ENCODE measurements at places on chromosomes 12 and 14. TPM values are rescaled to one million over a fixed set of nuclear protein-coding genes. Genes with fewer than 3 reads are reported as not detected.
A peak's percentile ranks its signal among the peaks of the same experiment; 100 is the strongest.

GRCh38 chr12:66550626-66551025, 128.2 kb downstream of the GRIP1 start:
- DNase-seq: no peak

- no peak for DNase-seq
These were observed 326.5 kb downstream of the NAV3 start for GRCh38 chr12:78157199-78157598.

DNA sequence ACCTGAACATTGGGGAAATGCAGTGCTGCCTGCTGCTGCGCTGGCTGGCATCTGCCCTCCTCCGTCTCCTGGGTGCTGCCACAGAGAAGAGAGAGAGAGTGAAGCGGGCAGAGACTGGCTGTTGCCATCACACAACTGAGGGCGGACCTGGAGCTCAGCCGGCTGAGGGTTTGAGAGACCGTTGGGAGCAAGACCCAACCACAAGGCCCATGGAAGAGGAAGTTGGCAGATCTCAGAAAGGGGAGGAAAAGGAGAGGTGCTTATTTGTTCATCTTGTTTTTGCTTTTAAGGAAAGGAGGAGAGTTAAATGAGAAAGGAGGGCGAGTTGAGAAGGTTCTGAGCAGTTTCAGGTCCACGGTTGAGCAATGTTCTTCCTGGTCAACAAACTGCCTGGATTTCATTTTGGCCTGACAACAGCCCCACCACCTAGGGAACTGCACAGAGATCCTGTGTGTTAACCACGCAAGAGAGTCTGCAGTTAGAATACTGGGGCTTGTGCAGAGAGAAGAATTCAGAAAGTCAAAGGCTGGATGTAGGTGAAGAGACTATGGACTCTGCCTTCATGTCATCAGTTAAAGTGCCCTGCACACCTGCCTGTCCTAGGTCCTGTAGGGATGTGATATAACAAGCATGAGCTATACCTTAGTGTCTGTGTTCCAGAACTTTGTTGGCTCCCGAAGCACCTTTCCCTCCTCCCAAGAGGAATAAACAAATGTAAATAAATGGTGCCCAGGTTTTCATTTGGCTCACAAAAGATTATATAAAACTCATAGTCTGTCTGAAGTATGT, 124.6 kb downstream of the ETV6 start:
- DNase-seq: no peak

Gene GALNT9
- total RNA-seq: not detected

Gene OR4K17
- not detected for total RNA-seq

DNA sequence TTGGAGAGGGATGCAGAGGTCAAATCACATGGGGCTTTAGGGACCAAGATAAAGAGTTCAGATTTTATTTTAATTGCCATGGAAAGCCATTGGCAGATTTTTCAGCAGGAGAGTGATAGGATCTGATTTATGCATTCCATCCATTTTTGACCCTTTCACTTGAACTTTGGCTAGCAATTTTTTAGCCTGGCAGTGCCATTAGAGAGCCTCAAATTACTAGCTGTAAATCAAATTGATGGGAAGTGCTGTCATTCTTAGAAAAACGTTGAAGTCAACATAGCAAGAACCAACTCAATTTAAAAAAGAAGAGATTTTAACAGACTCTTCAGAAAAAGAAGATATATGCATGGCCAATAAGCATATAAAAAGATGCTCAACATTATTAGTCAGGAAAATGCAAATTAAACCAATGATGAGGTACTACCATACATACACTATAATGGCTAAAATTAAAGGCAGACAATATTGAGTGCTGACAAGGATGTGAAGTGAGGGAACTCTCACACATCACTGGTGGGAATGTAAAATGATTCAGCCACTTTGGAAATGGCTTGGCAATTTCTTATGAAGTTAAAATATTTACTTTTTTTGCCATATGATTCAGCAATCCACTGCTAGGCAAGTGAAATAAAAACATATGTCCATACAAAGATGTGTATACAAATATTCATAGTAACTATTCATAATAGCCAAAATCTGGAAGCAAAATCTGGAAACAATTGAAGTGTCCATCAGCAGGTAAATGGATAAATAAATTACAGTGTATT, 89.7 kb downstream of the PTCSC3 start:
- no peak for DNase-seq

Gene IFNG-AS1
- total RNA-seq: not detected

DNA sequence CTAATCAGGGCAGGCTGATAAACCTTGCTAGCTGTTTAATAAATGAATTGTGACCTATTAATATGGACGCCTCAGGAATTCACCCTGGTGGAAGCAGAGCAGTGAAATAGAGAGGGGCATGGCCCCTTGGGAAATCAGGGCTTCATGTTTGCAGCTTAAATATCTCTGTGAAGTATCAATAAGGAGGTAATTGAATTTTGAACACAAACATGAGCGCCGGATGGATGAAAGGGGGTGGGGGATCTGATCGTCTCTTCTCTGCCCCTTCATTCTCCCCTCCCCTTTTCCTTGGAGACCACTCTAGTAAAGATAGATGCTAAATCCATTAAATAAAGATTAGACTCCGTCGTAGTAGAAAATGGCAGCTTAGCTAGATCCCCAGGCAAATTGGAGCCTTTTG, 70.5 kb downstream of the LIN52 start:
- DNase-seq: no peak

GRCh38 chr12:50533203-50533584, 28.4 kb downstream of the DIP2B start:
- no peak for DNase-seq

Gene ADCY4
- total RNA-seq: 1.6 TPM

DNA sequence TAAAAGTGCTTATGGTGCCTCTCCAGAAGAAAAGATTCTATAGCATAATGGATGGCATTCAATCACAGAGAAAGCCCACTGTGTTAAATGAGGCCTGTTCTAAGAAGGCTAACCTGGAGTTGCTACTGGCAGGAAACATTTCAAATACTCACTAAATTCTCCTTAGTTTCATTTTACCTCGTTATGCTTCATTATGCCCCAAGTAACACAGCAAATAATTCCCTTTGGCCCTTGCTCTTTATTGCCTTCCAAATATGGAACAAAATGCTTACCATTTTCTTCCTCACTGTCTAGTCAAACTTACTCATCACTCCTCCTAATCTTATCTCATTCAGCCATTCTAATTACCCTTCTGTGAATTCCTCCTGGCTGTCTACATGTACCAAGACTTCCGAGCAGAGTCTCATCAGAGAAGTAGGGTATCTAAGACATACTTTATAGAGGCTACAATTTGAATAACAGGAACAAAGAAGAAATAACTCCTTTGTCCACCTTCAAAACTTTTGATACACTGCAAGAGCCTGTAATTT, 292.1 kb upstream of the CLEC14A start:
- DNase-seq: no peak

DNA sequence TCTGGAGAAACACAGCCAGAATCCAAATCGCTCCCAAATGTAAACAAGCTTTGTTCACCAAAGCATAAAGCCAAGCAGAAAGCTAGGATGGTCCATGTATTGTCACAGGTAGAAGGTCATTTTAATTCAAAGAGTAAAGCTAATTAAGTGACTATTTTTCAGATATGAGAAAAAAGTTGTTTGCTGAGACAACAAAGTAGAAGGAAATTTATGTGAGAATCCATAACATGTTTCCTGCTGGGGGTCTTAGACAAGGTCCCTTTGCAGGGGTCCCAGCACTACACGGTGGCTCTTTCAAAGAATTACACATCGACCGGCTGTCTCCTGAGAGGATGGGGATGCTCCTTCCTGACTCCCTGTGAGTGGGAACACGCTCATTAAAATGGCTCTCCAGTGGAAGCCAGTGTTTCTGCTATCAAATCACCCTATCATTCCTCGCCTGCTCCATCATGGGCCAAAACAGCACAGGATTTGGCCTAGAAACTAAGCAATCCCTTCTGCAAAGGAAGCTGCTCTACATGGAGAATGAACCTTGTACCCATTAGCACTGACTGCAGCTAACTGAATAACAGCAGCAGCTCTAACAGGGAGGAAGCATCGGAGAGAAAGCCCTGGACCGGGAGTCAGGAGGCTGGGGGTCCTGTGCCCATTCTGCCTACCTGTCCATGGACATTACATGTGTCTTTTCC, 175.3 kb downstream of the STXBP6 start:
- DNase-seq: no peak

- DNase-seq: peak; percentile 40
These were observed 762 bp downstream of the PPP2R5E start for GRCh38 chr14:63542231-63542999.

- DNase-seq: no peak
These were observed 1.6 kb downstream of the AMN1 start for GRCh38 chr12:31727192-31727591.

Gene MGP
- total RNA-seq: not detected

DNA sequence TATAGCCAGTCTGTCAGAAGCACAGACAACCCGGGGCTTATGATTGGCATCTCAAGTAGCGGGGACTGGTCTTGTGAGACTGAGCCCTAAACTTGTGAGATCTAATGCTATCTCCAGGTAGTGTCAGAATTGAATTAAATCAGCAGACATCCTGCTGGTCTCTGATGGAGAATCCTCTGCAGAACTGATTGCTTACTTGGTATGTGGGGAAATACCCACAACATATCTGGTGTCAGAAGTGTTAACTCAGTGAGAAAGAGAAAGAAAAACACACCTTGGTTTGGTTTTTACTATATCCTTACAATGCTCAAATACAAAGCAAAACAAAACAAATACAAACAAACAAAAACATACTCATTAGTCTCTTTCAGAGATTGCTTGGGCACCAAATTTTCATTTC, 10.0 kb downstream of the SEL1L start:
- no peak for DNase-seq

- DNase-seq: no peak
These were observed 576.8 kb upstream of the TMEM132C start for GRCh38 chr12:127690161-127690560.

DNA sequence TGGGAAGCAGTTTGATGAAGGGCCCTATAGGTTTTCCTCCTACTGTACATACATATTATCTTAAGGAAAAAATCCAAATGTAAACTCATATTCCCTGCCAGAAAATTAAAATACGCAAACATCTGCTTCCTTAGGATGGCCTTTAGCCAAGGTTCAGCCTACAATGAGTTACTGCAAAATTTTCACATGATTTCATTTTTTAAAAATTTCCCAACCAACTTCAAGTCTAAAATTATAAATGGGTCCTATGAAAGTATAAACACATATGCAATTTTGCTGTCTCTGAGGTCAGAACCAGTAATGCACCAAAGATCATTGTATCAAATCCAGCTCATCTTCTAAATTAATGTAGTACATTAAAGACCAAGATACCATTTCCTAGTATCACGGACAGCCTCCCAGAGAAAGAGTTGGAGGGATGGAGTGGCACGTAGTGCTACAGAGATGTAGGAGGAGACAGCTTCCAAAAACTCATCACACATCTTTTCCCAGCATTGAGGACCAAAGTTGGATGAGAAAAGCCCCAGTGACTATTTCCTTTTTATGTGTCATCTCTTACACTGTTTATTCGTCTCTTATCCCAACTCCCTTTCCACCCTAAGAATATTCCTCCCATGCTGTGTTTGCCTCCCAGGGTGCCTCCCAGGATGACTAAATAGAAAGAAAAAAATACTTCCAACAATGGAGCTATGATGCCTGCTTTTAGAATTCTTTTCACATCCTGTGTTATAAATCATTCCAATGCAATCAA, 92.3 kb upstream of the SLCO1C1 start:
- DNase-seq: no peak

- DNase-seq: peak; percentile 43
These were observed 259.5 kb upstream of the E2F7 start for GRCh38 chr12:77324763-77325468.

Gene RAN
- 1,473 TPM for total RNA-seq

DNA sequence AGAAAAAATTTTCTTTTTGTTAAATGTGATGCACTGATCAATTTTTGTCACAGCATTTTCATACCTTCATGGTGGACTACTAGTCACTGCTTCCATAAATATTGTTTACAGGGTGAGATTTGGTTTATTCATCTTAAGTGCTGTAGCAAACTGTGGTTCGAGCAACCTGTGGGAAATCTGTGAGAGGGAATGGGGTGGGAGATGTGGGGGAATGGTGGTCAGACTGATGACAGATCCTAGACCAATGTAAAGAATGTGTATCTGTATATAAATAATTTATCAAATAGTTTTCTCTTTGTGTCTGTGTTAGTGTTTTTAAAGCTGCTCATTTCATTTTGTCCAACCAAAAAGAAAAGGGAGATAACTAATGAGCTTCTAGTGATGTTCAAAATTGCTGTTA, 26.7 kb downstream of the CSRP2 start:
- no peak for DNase-seq

GRCh38 chr14:101171650-101172049, 268.1 kb upstream of the RTL1 start:
- no peak for DNase-seq

GRCh38 chr14:61950340-61950739, 188.1 kb downstream of the SNAPC1 start:
- no peak for DNase-seq

DNA sequence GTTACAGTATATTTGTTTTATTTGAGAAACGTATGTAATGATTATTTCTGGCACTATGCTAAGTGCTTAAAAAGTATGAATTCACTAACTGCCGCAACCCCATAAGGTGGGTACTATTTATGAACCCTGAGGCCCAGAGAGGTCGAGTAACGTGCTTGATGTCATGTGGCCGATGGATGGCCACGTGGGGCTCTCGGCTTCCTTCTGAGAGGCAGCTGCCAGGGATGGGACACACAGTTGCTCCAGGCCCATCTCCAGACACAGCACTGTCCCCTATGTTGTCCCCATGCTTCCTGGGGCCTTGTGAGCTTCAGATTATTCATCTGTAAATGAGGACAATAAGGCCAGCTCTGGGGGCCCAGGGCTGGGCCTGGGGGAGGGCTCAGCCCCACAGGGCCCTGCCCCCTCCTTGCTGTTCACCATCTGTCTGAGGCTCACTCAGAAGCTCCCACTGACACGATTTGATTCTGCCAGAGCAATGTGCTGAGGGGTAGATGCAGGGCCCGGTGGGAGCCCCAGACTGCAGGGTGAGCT, 115.0 kb downstream of the CALM1 start:
- DNase-seq: no peak

DNA sequence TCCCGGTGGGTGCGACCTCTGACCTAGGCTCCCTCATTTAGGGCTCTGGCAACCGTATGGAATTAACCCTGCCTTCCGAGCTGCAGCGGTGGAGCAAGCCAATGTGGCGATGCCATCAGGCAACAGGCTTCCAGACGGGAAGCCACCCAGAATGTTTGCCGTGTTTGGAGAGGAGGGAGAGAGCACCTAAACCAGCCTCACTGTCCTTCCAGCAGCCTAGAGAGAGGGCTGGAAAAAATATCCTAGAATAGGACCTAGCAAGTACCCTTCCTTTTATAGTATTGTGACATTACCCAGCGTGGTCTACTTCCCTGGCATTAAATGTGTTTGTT, 287 bp upstream of the SLC2A13 start:
- no peak for DNase-seq

GRCh38 chr12:10690906-10691305, 17.1 kb upstream of the STYK1 start:
- no peak for DNase-seq

- no peak for DNase-seq
These were observed 266.5 kb downstream of the PAWR start for GRCh38 chr12:79424109-79424721.
